ENCODE measurements at places on chromosomes 5 and 9.

GRCh38 chr9:109880276-109881169 is 100.5 kb downstream of the PALM2AKAP2 start:
- peak; percentile 62 for DNase-seq

- DNase-seq, result no peak
These were observed 3.2 kb upstream of the SCGB3A1 start for GRCh38 chr5:180594311-180595045.

GRCh38 chr9:129981180-129981907 is 61.6 kb downstream of the FNBP1 start:
- DNase-seq, result no peak

DNA sequence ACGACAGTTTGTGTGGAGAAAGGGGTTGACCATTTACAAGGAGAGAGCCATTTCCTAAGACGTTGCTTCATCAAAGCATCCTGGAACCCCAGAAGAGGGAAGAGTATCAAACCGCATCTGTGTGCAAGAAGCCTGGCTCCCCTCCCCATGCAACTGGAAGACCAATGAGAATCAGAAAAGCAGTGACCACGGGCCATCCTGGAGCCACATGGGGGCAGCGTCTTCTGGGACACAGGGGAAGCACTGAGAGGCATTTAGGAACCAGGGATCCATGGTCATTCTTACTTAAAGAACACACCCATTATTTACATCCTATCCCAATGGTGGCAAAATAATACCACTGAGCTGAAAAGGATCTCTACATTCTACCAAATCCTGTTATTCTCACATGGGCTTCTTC is 29.3 kb downstream of the SEMA5A start:
- DNase-seq, result no peak

GRCh38 chr9:95385521-95385920 is 68.0 kb upstream of the FANCC start:
- no peak for DNase-seq

DNA sequence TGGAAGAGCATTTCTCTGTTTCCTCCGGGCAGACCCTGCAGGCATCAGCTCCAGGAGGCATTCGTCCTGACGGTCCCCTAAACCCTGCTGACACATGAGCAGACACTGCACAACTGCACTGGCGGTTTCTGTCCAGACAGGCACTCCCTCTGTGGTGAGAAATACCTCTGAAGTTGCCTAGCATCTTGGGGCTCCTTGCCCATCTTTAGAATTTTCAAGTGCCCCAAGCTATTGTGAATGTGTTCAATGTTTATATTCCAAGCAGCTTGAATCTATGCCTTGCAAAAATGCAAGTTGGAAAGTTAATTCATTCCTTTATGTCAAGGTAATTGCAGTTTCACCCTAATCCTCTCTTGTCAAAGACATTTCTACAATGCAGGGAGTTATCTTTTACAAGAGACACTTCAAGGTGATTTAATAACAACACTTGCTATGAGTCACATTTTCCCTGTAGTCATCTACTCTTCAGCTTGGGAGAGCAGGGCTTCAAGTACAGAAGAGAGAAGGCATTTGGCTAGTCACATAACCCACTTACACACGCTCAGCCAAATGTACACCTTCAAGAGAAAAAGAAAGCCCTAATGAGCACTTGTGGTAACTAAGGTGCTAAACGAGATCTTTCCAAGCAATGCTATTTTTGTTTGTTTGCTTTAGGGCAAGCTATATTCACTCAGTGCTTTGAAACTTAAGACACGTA is 302.5 kb downstream of the MLLT3 start:
- DNase-seq, result peak; percentile 48

- DNase-seq, result no peak
These were observed 43.9 kb upstream of the RNF130 start for GRCh38 chr5:180115326-180116076.

DNA sequence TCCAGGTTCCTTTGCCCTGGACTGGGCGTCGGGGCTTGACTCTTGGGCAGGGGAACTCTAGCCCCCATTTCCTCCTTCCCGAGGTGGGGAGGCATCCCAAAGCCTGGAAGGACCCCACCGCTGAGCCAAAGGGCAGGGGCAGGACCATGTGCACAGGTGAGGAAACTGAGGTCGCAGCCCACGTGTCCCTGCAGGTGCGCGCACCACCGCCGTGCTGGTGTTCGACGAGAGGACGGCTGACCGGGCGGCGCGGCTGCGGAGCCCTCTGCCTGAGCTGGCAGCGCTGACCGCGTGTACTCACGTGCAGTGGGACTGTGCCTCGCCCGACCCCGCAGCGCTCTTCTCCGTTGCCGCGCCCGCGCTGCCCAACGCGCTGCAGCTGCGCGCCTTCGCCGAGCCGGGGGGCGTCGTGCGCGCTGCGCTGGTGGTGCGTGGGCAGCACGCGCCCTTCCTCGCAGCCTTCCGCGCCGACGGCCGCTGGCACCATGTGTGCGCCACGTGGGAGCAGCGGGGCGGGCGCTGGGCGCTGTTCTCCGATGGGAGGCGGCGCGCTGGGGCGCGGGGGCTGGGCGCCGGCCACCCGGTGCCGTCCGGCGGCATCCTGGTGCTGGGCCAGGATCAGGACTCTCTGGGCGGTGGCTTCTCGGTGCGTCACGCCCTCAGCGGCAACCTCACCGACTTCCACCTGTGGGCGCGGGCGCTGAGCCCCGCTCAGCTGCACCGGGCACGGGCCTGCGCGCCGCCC is 2.8 kb downstream of the ADGRD2 start:
- DNase-seq, result no peak

- no peak for DNase-seq
These were observed 9.2 kb downstream of the INSYN2B start for GRCh38 chr5:169970911-169971765.

DNA sequence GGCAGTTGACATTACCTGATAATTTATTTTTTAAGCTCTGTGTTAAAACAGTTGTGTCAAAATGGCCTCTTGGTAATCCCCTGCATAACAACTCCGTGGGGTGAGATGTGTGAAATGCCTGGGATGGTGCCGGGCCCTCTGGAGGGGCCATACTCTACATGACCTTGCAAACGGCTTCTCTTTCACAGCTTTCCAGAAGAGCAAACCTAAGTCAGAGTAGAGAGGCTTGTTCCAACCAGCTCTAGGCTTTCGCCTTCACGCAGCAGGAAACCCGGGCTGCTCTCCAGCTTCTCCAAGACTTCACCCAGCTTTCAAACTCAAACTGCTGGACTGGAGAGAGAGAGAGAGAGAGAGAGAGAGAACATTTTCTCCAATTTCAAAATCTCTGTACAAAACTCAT is 120.1 kb downstream of the SNX18 start:
- no peak for DNase-seq

DNA sequence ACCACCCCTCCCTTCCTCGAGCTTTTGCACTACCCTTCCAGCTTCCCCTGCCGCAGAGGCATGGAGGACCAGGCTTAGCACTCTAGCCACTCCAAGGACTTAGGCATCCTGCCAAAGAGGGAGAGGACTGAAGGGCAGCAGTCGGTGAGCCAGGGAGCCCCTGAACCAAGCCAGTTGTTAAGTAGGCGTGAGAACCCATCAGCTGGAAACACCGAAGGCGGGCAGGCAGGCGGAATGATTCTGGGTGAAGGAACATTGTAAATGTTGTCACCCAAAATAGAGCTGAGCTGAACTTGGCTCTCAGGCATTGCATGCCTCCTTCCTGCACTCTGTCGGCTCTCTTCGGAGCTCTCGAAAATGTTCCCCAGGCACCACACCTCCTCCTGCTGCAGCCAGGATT is 42.8 kb downstream of the NRG2 start:
- DNase-seq, result no peak

DNA sequence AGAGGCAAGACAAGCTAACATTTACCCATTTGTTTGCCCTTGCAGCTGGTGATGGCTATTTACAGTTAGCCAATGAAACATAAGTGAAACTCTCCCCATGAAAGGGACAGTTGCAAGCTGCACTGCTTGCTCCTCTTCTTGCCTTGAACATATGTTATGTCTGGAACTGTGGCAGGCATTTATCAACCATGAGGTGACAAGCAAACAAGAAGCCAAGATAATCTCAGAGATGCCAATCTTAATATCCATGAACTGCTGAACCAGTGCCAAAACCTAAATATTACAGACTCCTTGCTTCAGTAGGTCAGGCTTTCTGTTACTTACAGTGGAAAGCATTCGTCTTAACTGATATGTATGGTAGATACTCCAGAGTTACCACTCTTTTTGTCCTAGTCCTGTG is 133.4 kb downstream of the ACTBL2 start:
- no peak for DNase-seq

DNA sequence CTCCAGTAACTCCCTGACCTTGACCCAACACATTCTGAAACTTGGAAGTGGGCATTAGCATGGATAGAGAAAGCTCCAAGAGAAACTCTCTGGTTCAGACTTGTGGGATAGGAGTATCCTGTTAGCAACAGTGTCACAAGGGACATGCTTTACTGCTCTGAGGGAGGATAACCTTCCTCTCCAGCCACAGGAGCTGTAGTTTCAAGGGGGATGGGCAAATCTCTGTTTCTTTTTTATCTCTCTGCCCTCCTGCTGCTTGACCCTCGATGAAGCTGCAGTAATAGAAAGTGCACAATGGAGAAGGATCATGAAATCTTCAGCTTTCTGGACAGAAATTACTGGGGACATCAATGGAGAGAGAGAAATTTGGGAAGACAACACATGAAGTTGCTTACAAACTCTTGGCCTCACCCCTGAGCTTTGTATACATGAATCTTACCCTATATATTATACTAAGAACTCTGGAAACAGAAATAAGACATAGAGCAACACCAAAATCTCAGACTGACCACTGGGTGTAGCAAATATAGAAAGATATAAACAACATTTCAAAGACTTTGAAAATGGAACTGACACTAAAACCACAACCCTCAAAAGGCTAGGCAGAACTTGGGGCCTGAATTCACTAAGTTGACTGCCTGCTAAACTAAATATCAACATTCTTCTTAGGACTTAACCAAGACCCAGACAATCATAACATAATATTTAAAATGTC is 471.0 kb upstream of the MEF2C start:
- DNase-seq, result no peak

DNA sequence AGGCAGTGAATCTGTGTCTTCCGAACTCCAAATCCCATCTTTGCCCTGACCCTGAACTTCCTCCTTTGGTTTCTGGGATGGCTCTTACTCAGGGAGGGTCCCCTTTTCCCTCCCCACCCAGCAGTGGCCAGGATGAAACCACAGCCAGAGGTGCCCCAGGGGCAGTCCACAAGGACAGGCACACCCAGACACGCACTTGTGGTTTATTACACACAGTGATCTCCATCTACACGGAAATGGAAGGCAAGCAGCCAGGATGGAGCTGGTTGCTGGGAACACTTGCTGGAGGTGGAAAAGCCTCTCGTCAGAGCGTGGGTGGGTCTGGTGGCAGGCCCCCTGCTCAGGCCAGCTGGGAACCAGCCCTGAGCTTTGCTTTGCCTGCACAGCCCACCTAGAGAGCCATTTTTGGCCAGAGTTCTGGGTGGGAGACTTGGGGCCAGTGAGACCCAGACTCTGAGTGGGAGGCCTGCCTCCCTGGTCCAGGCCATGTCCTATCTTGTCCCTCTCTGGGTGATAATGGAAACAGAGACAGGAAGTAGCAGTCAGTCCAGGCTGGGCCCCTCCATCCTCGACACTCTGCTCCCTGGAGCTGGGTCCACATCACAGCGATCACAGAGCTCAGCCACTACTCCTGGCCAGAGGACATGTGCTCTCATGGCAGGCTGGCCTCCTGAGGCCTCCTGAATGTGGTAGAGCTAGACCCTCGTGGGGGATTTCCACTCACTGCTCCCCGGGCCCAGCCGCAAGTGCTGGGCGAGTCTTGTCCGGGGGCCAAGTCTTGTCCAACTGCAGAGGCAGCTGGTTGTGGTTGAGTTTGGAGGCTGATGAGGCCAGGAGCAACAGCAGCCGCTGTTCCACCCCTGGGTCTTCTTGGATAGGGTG is 5.1 kb upstream of the PHYKPL start:
- no peak for DNase-seq

GRCh38 chr9:96232539-96233241 is 69.3 kb downstream of the HSD17B3 start:
- DNase-seq, result peak; percentile 57

DNA sequence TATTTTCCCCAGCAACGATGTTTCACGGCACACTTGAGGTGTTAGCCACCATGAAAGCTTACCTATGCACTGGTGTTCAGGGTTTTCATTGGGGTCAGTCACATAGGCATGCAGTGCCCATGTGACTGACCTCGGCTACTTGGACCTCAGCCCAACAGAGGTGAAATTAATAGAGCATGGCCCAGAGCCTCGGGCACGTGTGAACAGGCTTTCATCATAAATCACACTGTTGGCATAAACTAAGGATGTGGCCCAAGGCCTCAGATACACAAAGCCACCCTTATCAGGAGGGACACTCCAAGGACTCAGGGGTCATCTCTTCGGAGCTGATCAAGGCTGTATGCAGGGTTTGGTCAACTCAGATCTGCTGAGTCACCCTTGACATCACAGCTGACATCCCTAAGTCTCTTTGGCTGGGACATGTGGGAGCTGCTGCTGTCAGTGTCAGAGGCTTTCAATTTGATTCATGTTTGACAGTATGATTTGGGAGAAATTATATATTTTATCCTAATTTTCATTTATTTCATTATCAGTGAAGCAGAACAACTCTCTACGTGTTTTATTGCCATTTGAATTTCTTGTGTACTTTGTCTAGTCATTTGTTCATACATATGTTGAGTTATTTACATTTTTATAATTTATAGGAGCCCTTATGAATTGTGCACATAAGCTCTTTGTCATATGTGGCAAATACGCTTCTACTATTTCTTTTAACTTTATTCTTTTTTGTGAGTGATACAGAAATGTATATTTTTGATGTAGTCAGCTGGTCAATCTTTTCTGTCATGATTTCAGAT is 59.7 kb upstream of the ANKRD33B start:
- no peak for DNase-seq
